ENCODE measurements at places on chromosomes 16 and 17.

- DNase-seq: no peak
Measured at GRCh38 chr17:12318571-12319266, 298.0 kb downstream of the MAP2K4 start.

DNA sequence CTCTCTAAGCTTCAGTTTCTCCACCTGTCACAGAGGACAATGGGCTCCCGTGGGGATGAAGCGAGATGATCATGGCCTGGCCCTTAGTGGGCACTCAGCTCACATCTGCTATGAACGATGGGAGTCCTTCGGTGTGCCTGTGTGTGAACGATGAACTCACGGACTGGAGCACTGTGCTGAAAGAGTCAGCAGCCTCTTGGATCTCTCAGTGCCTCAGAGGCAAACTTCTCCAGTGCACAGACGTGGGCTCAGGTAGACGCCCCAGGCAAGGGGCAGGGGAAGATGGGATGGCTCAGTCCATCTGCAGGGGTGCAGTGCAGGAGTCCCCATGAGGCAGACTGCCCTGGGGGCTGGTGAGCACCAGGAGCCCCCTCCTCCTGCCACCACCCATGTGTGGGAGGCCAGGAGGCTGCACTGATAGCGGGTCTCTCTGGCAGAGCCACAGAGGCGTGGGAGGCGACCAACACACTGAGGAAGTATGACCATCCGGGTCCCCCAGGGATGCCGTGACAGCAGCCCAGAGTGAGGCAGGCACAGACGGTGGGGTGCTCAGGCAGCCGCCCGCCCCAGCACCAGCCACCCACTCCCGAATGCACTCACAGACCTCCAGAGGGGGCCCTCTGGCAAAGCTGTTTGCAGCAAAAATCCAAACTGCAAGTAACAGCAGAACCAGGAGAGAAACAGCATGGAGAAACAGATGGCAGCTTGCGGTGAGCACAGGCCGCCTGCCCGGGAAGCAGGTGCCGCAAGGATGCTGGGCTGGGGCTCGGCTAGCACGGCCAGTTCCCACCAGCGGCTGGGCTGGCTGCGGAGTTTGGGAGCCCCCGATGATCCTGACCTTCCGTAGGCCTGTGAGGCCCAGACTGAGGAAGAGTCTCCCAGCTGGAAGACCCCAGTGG lies 82.7 kb downstream of the RPH3AL start:
- DNase-seq: no peak

GRCh38 chr17:50663812-50664374 lies 29.2 kb downstream of the ABCC3 start:
- no peak for DNase-seq

- no peak for DNase-seq
Measured at GRCh38 chr17:39618246-39618913, 8.4 kb upstream of the PPP1R1B start.

DNA sequence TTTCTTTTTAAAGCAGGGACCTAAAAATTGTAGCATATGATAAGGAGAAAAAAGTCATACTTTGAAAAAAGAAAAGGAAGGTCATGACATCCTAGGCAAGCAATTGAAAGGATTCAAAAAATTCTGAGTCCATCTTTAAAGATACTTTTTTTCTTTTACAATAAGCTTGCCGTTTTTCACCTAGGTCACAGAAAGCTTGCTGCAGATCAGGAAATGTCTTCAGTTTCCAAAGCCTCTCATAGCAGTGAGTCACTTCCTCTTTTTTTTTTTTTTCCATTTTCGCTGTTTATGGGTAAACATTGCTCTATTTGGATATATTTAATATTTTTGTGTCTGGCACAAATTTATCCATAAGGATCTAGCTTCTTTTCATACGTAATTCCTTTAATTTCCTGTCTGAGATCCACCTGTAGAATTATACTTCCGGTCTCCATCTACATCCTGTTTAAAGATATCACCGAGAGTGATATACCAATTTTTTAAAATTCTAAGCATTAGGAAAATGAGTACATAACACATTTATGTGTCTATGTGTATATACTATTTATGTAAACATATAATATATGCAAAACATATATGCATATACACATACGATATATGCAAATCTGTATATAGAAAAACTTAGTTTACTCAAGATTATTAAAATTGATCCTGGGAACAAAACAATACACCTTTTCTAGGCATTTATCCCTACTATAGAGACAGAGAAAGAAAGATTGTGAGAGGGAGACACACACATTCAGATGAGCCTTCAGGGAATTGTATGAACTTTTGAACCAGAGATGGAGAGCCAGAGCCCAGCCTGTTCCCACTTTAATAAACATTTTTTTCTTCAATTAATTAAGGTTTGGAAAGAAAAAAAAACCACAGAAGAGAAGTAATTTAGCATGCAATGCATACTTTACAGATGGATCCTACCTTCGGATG lies 134.4 kb downstream of the SKAP1 start:
- DNase-seq: peak; percentile 21

GRCh38 chr16:20166531-20167235 lies 93.0 kb upstream of the GPR139 start:
- DNase-seq: no peak

DNA sequence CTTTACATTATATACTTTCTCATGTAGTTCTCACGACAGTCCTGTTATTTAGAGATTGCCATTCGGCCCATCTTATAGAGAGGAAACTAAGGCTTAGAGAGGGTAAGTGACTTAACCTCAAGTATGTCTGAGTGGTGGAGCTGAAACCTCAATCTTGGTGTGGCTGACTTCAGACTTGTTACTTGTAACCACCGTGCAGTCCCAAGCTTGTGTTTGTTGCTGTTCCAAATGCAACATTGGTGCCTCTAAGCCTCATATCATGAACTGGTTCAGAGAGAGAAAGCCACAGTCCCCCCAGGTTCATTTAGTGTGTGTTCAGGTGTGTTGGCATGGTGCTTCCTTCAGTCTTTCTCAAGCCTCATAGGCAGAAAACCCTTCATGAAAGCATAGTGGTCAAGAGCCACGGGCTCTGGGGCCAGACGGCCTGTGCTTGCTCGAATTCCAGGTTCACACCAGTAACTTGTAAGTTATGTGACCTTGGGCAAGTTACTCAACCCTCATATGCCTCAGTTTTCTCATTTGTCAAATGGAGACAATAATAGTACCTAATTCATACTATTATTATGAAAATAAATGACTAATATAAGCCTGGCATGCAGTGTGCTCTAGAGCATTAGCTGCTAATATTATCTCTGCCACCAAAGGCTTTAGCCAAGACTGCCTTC lies 39.9 kb downstream of the CDH1 start:
- no peak for DNase-seq

DNA sequence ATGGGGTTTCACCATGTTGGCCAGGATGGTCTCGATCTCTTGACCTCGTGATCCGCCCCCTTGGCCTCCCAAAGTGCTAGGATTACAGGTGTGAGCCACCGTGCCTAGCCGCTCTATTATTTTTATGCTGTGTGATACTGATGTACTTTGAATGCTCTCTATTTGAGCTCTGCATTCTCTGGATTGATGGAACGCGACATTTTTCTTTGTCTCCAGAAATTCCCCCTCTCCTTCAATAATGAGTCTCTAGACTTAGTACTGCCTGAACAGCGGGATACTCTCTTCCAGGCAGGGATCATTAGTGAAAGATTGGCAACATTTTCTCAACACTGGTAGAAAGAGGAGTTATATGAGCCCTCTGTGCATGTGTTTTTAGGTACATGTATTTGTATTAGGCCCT lies 93.3 kb upstream of the CLEC3A start:
- no peak for DNase-seq

- DNase-seq: no peak
Measured at GRCh38 chr17:30093463-30094147, 23.0 kb upstream of the NSRP1 start.

DNA sequence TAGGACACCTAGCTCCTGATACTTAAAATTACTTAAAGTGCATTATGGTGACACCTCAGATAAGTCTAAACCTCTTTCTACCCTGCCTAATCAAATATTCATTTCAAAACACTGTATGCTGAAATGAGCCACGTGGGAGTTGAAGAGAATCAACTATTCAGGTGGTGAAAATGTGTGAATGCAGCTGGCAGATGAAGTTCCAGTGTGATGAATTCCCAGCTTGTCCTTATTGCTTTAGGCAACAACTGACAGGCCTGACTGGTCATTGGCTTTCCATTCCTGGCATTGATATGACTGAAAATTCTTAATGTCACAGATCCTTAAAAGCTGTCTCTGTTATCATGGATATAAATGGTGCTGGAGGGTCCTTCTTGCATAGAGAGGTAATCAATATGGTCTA lies 301.9 kb upstream of the TBX2 start:
- no peak for DNase-seq

GRCh38 chr17:38538906-38539305 lies 66.8 kb downstream of the SRCIN1 start:
- no peak for DNase-seq

GRCh38 chr16:12300490-12300889 lies 324.0 kb downstream of the SNX29 start:
- DNase-seq: no peak

All from GF-D8 (cell line).